Cerebellar nuclear complex (tissue), 1 donor: ENCODE measurements at places on chromosomes 4 and X.

GRCh38 chrX:47623540-47624027 is 3.9 kb upstream of the SYN1 start:
- peak; percentile 29 for DNase-seq

DNA sequence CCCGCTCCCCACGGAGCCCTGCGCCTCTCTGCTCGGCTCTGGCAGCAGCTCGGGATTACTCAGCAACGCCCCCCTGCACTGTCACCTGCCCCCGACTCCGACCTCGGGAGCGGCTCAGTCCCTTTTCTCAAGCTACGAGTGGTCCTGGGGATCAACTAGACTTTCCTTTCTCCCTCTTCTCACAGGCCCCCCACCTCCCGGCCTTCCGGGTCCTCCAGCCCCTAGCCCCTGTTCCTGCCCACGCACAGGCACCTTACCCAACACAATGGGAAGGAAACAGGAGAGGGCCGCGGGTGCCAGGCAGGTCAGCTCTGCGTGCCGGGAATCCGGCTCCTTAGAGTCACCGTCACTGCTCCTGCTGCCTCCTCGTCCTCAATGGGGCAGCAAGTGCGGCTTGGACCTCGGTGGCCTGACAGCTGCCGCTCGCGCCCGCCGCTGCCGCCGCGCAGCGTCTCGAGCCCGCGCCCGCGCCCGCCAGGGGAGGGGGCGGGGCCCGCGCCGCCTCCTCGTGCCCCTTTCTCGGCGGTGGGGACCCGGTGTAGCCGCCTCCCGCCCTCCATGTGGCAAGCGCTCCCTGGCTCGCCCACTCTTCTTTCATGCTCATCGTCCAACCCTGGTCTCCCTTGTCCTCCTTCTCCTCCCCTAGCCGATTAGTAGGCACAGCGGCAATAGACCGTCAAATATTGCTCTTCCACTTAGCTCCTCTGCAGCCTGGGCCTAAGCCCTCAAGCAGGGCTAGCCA is at the start of gene RAB9B:
Gene RAB9B (minus strand): TSS at position 455 of the 742 bp plus-strand sequence. CDS start 6,473 bp downstream, outside the sequence.
- DNase-seq, result no peak

DNA sequence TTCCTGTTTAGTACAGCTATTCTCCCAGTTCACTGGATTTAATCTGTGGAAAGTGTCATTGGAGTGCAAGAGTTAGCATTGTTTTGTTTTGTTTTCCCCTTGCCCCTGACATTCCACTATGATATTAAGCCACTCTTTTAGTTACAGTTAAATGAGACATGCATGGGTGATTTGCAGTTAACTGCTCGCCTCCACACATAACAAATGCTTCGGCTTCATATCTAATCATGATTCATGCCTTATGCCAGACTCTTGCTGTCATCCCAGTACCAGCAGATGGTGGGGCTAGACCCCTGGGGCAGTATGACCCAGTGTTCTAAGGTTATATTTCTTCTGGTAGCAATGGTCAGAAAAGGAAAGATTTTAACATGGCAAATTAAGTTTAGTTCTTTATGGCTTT is 80.1 kb downstream of the RAP1GDS1 start:
- DNase-seq, result peak; percentile 86

DNA sequence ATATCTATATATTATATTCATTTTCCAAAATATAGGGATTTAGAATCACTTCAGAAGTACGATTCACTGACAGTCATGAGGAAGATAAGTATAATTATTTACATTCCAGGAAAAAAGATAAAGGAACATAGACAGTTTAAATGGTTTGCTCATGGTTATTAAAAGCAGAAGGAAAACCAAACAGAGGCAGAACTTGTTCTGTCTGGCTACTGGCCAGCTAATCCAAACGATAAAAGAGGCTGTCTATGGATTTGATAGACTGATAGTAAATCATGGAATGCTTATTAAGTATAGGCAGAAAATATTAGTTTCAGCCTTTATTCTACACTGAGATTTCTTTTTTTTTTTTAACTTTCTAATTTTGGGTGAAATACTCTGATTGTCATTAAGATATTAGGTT is 50.2 kb downstream of the RPGR start:
- no peak for DNase-seq

DNA sequence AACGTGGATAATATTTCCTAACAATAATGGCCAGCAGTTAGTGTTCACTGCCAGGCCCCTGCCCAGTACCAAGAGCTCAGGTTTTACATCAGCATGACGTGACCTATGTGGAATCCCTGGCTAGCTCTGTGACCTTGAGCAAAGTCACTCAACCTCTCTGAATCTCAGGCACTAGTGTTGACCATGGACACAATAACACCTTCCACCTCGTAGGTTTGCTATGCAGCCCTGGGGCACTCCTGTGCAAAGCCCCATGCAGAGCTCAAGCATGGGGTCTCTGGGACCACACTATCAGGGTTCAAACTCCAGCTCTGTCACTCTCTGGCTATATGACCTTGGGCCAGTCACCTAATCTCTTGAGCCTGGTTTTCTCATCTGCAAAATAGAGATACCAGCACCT is 38.7 kb upstream of the MSX1 start:
- no peak for DNase-seq

- DNase-seq, result no peak
Measured at GRCh38 chr4:47061435-47061834, 30.1 kb downstream of the GABRB1 start.

- no peak for DNase-seq
Measured at GRCh38 chr4:118983293-118983692, 94.6 kb downstream of the SYNPO2 start.

DNA sequence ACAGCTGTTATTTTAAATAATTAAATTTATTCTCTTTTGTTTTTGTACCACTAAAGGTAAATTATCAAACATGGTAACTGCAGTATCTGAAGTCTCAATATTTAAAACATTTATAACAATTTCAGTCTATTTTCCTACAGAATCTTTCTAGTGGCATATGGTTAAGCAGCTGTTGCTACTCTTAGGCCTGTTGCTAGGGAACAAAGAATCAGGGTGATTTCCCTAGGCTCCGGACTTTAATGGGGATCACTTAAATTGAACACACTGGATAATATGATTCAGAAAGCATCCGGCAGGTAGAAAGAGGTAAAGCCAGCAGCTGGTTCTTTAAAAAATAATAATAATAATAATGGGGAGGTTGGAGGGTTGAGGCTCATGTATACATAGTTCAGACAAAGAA is 17.6 kb downstream of the FBXO8 start:
- no peak for DNase-seq

DNA sequence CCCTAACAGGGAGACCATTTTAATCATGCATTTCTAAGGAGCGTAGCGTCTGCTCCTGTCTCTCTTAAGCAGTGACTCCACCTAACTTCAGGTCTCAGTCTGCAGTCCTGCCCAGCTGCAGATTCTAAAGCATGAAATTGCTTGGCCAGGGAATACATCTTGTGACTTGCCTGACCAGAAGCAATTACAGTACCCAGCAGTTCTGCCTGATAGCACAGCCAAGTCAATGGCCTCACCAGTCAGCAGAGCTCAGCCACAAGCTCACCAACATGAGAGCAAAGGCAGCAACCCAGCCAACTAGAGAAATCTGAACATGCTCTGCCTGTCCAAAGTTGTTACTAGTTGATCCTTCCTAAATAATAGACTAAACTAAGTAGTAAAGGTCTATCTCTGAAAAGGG is 2011.9 kb upstream of the PCDH10 start:
- no peak for DNase-seq

DNA sequence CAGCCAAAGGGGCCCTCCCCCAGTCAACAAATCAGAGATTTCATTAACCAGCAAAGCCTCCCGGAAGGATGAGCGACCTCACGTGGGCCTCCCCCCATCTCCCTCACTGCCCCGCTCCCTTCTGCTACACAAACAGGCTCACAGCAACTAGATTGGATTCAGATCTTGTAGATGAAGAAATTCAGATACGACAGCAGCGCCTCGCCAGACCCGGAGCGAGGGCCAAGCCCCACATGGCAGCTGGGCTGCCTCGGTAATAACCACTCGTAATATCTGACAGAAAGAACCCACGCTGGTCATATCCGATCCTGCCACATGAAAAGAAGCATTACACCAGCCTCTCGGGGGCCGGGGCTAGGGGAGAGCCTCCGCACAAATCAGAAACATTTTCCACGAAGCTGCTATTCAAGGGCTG is 581.3 kb downstream of the BCOR start:
- no peak for DNase-seq

GRCh38 chr4:83369831-83370639 is 35.4 kb upstream of the HPSE start:
- no peak for DNase-seq

- DNase-seq, result no peak
Measured at GRCh38 chr4:86633854-86634253, 39.7 kb downstream of the PTPN13 start.

DNA sequence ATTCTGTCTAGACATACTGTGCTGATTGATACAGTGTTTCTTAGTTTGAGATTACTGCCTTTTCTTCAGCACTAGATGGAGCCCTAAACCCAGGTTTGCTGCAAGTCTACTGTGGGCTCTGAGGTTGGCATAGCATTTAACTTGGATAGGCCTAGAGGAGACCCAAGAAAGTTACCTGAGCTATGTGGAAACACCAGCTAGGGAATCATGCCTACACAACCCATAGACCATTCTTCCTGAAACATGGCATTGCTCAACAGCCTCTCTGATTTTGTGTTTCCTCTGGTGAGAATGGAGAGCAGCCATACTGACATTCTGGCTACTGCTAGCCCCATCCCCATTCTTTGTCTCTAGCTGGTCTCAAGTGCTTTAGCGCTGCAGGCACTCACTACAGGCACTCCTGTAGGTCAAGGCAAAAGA is 287.7 kb upstream of the PCDH18 start:
- DNase-seq, result no peak

- DNase-seq, result no peak
Measured at GRCh38 chr4:54229631-54230483, 764 bp downstream of the PDGFRA start.

DNA sequence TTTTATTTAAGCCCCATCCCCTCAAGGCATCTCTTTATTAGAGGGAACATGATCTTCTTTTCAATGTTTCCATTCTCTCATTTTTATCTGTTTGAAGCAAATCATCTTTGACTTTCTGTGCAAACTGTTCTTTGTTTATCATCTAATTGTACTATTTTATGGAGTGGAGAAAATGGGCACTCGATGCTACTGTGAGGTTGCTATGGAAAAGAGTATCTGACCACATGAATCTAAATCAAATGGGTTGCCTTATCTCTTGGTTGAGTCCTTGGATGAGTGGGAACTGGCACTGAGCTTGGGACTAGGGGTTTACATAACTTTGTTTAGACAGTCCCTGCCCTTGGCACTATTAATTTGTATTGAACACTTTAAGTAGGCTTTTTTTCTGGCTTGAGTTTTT is 9.1 kb downstream of the OCRL start:
- DNase-seq, result no peak

- DNase-seq, result no peak
Measured at GRCh38 chrX:119790977-119791436, 423 bp downstream of the RPL39 start.

DNA sequence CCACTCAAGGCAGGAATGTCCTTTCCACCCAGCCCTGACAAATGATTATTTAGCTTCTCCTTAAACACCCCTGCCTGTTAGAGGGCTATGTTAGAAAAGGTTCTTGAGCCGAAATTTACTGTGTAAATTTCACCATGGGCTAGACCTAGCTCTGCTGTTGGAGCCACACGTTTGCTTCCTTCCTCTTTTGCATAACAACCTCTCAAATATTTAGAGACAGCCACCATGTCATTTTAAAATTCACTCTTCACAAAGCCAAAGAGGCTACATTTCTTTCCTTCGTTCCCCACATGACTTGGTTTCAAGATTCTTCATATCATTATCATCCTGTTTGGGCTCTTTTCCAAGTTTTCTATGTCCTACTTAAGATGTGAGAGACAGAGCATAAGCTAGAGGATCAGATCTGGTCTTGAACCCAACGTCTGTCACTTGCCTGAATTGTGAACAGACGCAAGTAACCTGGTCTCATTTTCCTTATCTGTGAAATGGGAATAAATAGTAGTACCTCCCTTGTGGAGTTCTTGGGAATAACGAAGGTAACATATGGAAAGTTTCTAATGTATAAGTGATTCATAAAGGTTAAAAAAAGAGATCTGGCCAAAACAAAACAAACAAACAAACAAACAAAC is 6.7 kb downstream of the DOCK11 start:
- DNase-seq, result no peak

DNA sequence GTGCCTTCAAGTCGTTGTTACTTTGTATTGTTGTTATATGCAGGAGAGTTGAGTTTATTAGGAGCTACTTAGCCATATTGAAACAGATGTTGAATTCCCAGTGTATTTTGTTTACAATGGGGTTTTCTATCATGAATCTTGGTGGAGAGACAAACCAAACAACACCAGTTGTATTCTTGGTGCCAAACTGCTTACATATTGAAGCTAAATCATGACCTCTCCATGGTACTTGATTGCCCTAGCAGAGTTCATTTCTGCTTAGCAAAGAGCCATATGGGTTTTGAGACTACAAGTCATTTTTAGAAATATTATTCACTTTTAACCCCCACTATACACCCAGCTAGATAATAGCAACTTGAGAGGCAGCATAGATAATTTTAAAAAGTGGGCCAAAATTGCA is 85.4 kb downstream of the ADGRG4 start:
- DNase-seq, result no peak

DNA sequence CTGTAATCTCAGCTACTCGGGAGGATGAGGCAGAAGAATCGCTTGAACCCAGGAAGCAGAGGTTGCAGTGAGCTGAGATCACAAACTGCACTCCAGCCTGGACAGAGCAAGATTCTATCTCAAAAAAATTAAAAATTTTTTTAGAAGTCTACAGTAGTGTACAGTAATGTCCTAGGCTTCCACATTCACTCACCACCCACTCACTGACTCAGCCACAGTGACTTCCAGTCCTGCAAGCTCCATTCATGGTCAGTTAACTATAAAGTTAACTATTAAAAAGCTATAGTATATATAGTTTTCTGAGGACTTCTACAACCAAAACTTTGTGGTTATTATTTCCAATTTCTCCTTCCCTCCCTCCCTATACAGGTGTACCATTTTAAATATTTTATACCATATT is 34.7 kb upstream of the NEUROG2 start:
- no peak for DNase-seq

- DNase-seq, result no peak
Measured at GRCh38 chrX:110853610-110854009, 58.0 kb upstream of the CHRDL1 start.

DNA sequence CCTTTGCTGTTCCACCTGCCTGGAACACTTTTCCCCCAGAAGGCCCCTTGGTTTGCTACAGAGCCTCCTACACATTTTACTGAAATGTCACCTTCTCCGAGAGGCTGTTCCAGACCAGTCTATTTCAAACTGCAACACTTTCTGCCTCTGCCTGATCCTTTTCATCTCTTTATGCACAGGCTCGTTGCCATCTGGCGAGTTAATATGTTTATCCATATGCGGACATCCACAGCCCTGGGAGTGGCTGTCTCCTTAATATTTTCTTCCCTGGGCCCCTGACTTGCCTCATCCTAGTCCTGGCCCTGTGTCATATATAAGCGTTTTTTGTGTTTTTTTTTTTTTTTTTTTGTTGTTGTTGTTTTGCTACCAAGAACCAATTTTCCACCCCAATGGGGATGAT is 65.2 kb upstream of the PHKA2 start:
- DNase-seq, result no peak

DNA sequence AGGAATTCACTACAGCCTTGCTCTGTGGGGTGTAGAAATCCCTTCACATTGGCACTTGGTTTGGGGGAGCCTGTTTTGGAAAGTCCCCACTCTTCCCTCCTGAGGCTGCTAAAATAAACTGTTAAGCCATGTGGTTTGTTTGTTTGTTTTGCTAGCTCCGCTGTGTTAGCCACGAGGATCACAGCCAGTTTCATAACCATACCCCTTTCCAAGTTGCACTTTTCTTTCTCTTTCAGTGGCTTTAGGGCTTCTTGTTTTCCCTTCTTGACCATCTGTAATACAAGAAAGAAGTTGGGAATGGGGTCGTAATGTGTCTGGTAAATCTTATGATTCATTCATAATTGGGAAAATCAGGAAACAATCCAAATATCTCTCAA is 24.8 kb upstream of the UXT start:
- DNase-seq, result no peak
